ENCODE measurements at places on chromosomes 3 and 15.

- no peak for DNase-seq
Observed at GRCh38 chr15:65409036-65409631, 13.6 kb downstream of the IGDCC4 start.

DNA sequence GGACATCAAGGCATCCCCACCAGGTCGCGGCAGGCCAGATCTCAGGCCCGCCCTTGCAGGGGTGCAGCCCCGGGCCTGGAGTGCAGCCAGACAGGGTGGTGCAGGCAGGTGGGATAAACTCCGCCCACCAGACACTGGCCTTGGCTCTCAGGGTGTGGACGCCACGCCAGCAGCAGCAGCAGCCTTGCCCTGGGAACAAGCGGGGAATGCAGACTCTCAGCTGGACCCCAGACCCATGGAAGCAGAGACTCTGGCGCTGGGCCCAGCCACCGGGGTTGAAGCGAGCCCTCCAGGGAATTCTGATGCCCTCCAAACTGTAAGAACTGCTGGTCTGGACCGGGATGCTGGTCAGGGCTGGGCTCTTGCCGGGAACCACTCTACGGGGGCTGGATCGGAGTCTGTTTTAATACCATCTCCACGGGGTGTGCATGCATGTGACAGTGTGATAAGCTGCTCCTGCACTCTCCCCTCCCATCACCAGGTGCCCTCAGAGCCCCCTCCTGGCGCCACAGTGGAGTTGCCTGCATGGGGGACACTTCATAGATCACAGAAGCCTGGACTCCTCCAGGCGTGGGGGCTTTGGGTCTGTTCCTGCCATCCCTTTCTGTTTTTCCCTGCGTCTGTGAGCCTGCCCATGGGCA is 142.7 kb downstream of the NSMCE3 start:
- DNase-seq: no peak

DNA sequence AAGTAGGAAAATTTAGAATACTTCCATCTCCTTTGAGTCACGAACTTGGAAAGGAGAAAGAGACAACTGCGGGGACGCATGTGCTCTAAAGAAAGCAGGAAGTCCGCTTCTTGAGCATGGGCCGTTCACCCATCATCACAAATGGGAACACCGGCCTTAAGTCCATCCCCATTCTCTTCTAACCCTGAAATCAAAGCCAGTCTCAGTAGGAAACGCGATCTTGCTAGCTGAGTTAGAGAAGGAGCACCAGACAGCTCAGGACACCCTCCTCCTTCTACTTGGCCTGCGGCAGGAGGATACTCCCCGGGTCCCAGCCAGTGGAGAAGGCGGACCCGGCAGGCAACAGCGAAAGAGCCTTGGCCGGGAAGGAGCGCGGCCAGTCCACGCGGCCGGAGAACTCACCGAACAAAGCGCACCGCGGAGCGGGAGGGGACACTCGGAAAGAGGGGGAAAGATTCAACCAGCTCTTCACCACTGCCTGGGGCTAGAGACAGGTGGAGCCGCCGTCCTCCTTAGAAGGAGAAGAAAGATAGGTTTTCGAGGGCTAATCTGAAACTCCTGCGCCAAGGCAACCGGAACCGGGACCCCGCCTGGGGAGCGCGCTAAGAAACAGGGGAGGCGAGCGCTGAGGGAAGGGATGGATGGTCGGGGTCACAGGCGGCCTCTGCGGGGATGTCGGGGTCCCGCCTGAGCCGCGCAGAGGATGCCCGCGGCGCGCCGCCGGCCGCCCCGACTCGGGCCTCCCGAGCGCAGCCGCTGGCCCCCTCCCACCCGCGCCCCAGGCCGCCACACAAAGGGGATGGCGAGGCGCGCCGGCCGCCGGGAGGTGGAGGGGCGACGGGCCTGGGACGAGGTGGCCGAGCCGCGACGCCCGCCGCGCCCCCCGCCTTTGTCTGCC is 818 bp downstream of the SLC4A7 start:
- DNase-seq: no peak

GRCh38 chr15:81492969-81493645 is 119.1 kb upstream of the TMC3 start:
- no peak for DNase-seq

GRCh38 chr3:134817297-134817696 is 22.2 kb downstream of the EPHB1 start:
- no peak for DNase-seq

DNA sequence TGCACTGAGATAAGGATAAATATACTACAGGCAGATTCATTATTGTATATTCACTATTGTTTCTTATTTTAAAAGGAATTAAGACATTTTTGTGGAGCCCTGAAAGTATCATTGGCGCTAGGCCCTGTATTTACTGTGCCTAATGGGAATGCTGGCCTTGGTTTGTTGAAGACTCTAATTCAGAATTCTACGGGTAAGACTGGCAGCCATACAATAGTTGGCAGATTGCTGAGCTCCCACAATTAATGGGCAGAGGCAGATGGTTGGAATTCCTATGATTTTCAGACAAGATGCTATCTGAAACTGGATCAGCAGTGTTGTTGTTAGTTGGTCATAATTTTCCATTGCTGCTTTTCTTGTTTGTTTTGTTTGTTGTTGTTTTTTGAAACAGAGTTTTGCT is 14.7 kb downstream of the PGBD4 start:
- no peak for DNase-seq

- no peak for DNase-seq
Observed at GRCh38 chr3:108102420-108103039, 11.7 kb upstream of the CD47 start.

DNA sequence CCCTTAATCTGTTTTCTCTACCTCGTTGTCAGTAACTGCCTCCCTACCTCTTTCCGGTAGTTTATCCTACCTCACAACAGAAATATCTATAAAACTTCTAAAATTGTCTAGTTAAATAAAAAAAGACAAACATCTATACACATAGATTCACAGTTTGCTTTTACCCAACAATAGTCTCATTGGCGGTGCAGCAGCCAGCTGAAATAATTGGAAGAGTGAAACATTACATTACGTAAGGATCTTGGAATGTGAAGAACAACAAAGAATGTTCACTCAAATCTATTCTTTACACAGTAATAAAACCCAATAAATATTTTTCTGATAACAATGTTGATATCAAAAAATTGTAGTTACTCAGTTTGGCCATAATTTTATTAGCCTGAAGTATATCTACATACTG is 115.5 kb upstream of the ARPP21 start:
- DNase-seq: no peak

DNA sequence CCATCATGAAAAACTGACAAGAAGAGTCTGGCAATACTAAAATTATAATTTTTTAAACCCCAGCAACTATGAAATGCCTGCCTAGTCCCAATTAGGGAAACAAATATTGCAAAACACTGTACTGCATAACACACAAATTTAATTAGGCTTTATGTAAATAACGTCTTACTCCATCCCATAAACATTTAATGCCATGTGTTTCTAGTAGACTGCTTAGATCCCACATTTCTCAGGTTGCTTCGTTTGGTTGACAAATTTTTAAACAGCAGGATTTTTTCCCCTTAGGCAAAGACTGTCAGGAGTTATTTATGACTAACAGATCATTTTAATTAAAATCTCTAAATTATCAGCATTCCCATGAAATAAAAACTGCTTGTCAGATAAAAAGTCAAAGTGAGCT is 29.9 kb downstream of the EIF2AK4 start:
- no peak for DNase-seq

DNA sequence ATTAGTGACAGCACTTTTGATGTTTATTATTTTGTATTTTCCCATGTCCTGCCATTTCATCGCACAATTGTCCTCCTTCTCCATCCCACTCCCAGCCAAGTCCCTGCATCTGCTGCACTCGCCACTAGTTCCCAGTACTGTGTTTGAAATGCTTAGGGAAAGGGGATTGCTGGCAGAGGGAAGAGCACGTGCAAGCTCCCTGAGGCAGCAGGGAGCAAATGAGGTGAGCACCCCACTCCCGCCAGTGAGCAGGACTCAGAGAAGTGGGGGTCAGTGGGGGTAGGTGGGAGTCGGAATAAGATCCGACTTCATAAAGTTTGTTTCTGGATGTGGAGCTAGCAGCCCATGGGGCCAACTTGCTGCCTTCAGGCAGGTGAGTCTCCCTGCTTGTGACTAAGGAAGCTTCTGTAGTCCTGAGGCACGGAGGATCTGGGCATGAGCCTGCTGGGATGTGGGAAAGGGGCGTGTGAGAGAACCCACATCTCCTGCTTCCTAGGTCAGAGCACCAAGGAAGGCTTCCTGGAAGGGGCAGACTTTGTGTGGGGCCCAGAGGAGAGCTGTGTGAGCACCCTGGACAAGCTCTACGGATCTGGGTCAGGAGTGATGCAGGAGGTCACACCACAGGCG is 99.7 kb upstream of the TLE3 start:
- DNase-seq: no peak

- no peak for DNase-seq
Observed at GRCh38 chr15:35751413-35752133, 205.6 kb upstream of the DPH6 start.

DNA sequence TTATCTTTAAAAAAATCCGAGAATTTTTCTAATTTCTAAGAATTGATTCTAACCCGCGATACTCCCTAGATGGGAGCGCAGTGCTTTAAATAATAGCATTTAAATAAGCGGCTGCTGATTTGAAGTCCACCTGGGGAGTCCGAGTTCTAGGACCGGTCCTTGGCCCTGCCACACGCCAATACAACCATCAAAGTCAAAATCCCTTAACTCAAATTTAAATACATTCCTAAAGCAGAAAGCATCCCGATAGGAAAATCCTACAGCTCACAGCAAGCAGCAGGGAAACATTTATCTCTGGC is 508 bp upstream of the ECT2 start:
- no peak for DNase-seq

DNA sequence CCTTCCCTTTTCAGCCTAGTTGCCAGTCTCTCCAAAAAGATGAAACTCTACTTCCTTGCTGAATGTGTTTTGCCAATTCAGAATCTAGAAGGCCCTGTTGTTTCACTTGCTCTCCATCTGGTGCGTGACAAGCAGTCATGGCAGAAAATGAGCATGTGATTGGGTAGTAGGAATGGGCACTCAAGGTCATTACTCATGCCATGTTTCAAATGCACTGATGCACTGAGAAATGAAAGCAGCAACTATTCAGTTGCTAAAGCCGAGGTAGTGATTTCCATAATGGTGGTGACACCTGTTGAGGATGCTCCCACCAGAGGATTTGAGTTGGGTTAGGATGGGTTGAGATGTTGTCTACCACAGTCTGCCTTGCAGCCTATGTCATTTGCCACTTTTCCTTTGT is 12.7 kb downstream of the ZBTB38 start:
- no peak for DNase-seq

DNA sequence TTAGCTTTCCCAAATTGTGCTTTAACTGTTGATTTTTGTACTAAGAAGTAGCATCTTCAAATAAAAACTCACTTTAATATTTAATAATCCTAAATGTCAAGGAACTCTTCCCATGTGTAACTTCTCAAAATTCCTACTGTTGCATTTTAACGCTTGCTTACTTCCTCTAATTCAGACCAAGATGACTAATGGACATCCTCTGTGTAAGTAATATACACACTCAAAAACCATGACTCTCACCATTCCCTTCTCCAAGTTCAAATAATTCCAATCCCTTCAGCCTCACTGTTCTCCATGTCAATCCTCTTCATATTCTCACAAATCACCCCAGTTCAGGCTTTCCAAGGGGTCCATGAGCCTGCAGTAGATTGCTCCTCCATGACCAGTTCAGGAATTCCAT is 13.0 kb downstream of the MRPL46 start:
- no peak for DNase-seq

- no peak for DNase-seq
Observed at GRCh38 chr3:41682382-41682781, 279.5 kb downstream of the ULK4 start.
